ENCODE measurements at places on chromosomes 11 and 22.

GRCh38 chr22:38610234-38610633 lies 40.3 kb upstream of the DMC1 start:
- DNase-seq: no peak

GRCh38 chr22:17777005-17777716 lies 2.9 kb upstream of the BID start:
- no peak for DNase-seq

GRCh38 chr11:65377777-65378176 lies 4.7 kb downstream of the SLC25A45 start:
- DNase-seq: no peak

GRCh38 chr11:130726234-130727037 lies 189.8 kb downstream of the SNX19 start:
- no peak for DNase-seq

DNA sequence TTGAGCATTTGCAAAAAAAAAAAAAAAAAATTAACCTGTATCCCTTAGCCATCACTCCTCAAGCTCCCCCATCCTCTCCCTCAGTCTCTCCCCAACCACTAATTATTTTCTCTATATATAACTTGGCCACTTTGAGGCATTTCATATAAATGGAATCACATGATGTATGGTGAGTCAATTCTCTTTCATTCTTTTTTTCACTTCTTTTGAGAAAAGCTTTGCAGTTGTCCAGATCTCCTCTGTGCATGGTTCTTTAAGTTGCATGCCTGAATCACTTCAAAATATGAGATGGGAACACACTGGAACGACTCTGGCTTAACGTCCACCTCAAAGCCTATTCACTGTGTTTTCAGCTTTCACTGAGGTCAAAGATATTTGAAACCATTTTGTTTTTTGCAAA lies 40.7 kb downstream of the SHANK2 start:
- DNase-seq: no peak

- peak; percentile 38 for DNase-seq
Observed at GRCh38 chr22:45268958-45269844, 15.5 kb upstream of the UPK3A start.

- no peak for DNase-seq
Observed at GRCh38 chr22:30830907-30831306, 136.2 kb downstream of the OSBP2 start.

GRCh38 chr11:33719587-33719986 lies 16.6 kb downstream of the CD59 start:
- DNase-seq: no peak

GRCh38 chr11:19365743-19366410 lies 125.1 kb upstream of the E2F8 start:
- DNase-seq: no peak

- DNase-seq: no peak
Observed at GRCh38 chr22:31922534-31922933, 21.8 kb upstream of the YWHAH start.

- DNase-seq: no peak
Observed at GRCh38 chr11:2440646-2441045, 3.7 kb downstream of the TRPM5 start.

GRCh38 chr11:86741839-86742805 lies 58.2 kb upstream of the PRSS23 start:
- peak; percentile 53 for DNase-seq

GRCh38 chr11:31969359-31969702 lies 121.5 kb upstream of the RCN1 start:
- DNase-seq: no peak

GRCh38 chr11:62077132-62077531 lies 46.7 kb upstream of the INCENP start:
- DNase-seq: no peak

DNA sequence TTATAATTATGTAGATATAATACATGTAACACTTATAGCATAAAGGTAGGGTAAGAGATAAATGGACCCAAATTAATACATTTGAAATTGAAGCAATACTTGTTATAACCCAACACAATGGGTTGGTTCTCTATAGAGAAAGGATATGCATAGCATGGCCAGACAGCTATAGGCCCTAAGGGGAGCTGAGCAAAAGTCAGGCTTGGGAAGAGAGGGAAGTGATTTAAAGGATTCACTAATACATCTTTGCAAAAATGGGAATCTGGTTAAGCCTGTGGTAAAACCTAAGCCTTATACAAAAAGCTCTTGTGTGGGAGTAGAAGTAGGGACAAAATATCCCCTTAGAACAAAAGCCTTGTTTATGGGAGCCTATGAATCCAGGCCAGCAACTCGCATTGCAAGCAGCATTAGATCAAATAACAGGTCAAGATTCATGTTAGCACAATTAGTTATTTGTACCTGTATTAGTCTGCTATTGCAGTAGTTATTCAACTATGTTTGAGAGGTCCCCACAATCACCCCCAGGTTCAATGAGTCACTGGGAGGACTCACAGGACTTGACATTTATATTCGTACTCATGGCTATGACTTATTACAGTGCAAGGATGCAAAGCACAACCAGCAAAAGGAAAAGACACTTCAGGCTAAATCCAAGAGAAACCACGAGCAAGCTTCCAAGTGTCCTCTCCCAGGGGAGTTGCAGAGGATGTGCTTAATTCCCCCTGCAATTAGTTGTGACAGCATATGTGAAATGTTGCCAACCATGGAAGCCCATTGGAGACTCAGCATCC lies 144.7 kb upstream of the LMO1 start:
- no peak for DNase-seq

- DNase-seq: no peak
Observed at GRCh38 chr22:41280854-41281253, 5.1 kb downstream of the RANGAP1 start.

DNA sequence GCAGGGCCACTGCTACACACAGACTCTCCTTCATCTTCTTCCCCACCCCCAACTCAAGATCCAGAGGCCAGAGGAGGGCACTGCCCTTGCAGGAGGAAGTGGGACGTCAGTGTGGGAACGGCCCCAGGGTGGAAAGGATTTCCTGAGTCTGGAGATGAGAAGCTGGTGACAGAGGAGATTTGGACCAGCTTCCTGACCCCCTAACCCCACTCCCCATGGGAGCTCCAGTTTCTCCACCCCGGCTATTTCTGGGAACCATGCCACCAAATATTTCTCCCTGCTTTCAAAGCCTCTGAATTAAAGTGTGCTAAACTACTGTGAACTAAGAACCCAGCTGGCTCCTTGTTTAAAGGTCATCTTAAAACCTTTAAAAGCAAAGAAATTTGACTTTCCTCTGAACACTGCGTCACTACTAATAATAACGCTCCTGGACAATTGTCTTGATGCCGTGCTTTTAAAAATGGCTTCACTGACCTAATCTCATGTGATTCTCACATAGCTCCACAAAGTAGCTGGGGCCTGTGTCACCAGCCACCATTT lies 46.6 kb downstream of the CWC15 start:
- DNase-seq: no peak

GRCh38 chr11:106848526-106848925 lies 169.8 kb downstream of the GUCY1A2 start:
- DNase-seq: no peak

DNA sequence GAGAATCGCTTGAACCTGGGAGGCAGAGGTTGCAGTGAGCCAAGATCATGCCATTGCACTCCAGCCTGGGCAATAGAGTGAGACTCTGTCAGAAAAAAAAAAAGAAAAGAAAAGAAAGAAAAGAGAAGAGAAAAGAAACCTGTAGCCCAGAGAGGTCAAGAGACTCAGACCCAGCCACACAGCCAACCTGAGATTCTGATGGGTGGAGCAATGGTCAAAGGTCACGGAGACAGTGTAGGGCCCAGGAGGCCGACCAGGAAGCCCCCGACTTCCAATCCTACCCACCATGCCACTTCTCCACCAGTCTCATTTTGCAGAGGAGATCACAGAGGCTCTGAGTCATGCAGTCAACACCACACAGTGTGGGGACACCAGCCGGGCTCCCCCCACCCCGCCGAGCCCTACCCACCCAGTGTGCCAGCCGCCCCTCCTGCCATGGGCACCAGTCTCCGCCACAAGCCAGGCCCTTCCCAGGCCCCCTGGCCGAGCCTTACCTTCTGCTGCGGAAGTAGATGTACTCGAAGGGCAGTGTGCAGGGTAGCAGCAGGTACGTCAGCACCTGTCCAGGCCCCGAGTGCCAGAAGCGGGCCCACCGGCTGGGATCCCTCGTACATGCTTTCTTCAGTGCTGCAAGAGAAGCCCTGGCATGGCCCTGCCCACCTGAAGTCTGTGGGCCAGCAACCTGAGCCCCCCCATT lies 7.9 kb downstream of the PNPLA5 start:
- DNase-seq: no peak

DNA sequence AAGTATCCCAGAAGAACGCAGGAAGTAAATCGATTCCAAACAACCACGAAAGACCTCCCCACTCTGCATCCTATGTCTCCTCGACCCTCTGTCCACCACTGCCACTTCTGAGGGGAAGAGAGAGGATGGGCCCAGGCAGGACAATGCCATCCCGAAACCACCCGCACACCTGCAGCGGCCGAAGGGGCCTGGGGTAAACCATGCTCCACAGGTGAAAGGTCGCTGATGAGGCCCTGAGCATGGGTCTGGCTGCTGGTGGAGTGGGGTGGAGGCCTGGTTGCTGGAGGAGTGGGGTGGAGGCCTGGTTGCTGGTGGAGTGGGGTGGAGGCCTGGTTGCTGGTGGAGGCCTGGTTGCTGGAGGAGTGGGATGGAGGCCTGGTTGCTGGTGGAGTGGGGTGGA lies 13.1 kb downstream of the TOLLIP start:
- DNase-seq: no peak

- DNase-seq: no peak
Observed at GRCh38 chr11:62139526-62140303, 15.9 kb downstream of the INCENP start.

GRCh38 chr11:125777309-125777708 lies 1.3 kb downstream of the PATE2 start:
- DNase-seq: peak; percentile 25

- DNase-seq: no peak
Observed at GRCh38 chr11:99117603-99118002, 96.9 kb downstream of the CNTN5 start.

GRCh38 chr11:34999453-34999852 lies 83.0 kb downstream of the PDHX start:
- DNase-seq: no peak

DNA sequence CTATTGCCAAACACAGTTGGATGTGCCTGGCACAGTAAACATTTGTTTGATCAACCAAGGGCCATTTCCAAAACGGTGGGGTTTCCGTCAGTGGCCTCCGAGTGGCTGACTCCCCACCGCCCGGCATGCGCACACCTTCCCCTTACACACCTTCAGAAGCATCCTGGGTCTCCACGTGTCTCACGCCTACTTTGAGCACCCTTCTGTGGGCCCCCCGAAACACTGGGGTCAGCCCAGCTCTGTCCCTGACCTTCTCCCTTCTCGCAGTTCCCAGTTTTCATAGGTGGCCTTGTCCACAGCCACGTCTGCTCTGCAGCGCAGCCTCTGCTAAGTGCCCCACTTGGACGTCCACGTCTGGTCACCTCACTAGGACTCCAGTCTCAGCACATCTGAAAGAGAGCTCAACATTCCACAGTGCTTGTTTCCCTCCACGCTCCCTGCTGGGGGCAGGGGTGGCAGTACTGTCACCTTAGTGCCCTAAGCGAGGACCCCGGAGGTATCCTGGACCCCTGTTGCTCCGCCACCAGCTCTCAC lies 13.2 kb upstream of the SHANK2 start:
- DNase-seq: no peak

DNA sequence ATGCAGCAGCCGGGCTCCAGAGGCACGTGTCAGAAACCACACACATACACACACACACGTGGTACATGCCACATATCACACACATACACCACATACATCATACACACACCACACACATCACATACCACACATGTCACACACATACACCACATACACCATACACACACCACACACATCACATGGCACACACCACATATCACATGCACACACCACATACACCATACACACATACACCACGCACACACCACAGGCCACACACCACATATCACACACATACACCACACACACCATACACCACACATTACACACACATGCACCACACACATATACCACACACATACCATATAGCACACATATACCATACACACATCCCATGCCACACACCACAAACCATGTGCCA lies 97.5 kb upstream of the PRR5 start:
- no peak for DNase-seq

DNA sequence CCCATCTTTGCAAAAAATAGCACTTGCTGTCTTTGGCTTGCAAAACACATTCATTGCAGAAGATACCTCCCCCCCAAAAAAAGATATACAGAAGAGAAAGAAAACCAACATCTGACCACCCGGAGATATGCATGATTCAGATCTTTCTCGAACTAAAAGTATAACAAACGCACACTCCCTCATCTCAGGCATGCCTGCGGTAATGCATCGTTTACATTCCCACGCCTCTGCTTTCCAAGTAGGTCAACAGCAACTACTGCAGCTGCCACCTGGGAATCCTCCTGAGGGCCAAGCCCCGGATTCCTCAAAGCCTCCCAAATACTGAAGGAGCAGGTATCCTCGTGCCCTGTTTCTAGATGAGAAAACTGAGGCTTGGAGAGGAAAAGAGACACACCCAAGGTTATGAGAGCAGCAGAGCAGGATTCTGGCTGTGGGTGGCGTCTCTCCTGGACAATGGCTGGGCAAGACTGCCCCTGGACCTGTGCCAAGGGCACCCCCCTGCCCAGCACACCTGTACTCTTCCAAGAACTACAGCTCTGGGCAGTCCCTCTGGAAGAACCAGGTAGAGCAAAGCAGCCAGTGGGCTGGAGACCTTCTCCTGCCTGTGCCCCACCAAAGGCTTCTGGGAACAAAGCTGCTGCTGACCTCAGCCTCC lies 38.1 kb downstream of the NUP50 start:
- DNase-seq: peak; percentile 3

DNA sequence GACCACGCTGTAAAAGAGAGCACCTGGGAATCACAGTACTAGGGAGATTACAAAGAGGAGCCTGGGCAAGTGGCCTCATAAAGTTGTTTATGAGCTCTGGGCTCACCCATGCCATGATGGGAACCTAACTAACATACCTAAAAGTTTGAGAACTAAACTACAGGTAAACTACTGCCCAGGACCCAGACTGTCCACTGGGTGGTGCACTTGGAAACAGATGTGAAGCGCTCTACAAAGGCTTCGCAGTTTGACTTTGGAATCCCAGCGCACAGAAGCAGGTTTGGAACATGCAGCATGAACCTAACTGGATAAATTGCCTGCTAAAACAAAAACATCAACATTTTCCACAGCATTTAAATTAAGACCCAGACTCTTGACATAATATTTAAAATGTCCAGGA lies 418.6 kb downstream of the FAM181B start:
- no peak for DNase-seq

GRCh38 chr11:132310390-132311375 lies 940.3 kb downstream of the NTM start:
- DNase-seq: no peak

DNA sequence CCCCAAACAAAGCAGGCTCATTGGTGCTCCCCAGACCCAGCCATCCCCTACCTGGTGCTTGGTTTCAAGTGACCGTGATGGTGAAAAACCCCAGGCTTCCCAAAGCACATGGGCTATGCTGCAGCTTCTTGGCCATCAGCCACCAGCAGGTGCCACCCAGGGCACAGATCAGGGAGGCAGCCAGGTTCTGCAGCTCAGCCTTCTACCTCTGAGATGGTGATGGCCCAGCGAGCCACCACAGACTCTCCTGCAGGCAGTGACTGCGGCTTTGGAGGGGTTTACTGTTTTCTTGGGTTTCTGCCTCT lies 70.0 kb upstream of the ALX4 start:
- DNase-seq: peak; percentile 31
